Stimulated activated CD8-positive, alpha-beta memory T cell treated with anti-CD3 and anti-CD28 coated beads, Interleukin-15, amount 100 ng/mL, for 48 hours (primary cell): ENCODE measurements at places on chromosomes 16 and 17.

GRCh38 chr16:85330006-85330693 lies 217.9 kb upstream of the CIBAR2 start:
- no peak for DNase-seq

GRCh38 chr17:77325577-77326075 lies 184.9 kb downstream of the SEC14L1 start:
- DNase-seq: no peak

- no peak for DNase-seq
These were observed 57.8 kb upstream of the TEX2 start for GRCh38 chr17:64320613-64321553.

- no peak for DNase-seq
These were observed 282.7 kb upstream of the TNRC6C start for GRCh38 chr17:77675816-77676215.

- DNase-seq: no peak
These were observed 86.3 kb downstream of the SPECC1 start for GRCh38 chr17:20095336-20096080.

- DNase-seq: no peak
These were observed 32.6 kb downstream of the COPZ2 start for GRCh38 chr17:48004983-48005382.

GRCh38 chr17:45719335-45720071 lies 64.6 kb upstream of the CRHR1 start:
- DNase-seq: no peak

GRCh38 chr16:86045591-86045971 lies 146.6 kb downstream of the IRF8 start:
- DNase-seq: no peak

- DNase-seq: no peak
These were observed 31.5 kb downstream of the MPRIP start for GRCh38 chr17:17073581-17074403.

DNA sequence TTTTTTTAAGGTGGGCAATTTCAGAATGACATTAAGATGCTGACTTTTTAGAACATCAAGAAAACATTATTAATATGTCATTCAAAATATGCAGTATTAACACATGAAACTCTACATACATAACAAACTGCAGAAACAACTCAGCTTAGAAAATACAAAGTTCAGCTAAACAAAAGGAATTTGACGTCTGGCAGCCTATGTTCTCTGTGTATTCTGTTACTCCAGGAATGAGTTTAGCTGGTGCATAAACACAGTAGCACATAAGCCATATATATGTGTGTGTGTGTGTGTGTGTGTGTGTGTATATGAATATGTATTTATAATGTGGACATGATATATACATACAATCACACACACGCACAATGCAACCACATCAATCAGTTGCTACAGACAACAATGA lies 413.5 kb upstream of the PSMD7 start:
- DNase-seq: no peak

DNA sequence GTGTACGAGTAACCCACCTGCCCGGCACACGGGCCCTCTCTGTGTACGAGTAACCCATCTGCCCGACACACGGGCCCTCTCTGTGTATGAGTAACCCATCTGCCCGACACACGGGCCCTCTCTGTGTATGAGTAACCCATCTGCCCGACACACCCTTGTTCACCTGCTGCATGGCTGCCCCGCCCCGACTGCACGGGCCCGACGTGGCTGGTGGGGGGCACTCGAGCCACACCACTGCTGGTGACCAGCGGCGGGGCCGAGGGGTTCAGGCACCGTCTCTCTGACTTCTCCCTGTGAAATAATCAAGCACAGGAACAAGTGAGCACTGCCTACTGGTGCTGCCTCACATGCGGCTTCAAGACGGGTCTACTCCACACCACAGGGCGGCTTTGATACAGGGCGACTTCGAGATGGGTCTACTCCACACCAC lies 22.1 kb downstream of the MAP1LC3B start:
- DNase-seq: peak; percentile 22

DNA sequence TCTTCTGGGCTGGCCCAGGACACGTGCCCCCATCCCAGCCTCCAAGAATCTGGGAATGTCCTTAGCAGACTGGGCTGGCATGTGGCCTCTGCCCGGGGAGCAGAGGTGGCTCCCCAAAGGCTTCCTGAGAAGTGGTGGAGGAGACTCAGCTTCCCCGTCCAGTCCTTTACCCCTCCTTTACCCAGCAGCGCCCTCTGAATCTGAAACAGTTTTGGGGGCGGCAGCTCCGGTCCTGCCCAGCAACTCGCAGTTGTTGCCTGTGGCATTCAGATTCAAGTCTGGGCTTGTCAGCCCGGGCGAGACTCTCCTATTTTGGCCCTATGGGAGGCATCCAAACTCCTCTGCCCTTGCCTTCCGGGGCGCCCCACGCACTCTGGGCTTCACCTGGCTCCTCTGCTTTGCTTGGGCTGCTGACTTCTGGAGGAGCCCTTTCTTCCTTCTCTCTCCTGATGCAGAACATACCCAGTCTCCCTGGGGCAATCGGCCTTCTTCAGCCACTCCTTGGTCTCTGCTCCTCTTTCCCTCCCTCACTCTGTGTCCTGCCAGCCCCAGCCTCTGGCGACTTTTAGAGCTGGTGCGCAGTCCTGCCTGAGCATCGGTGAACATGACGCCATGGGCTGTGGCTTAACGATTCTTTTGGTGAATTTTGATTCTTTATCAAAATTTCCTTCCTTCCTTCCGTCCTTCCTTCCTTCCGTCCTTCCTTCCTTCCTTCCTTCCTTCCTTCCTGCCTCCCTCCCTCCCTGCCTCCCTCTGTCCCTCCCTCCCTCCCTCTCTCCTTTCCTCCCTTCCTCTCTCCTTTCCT lies 55.2 kb downstream of the CMIP start:
- no peak for DNase-seq

GRCh38 chr16:11892761-11893160 lies 23.0 kb downstream of the GSPT1 start:
- no peak for DNase-seq

- no peak for DNase-seq
These were observed 151.7 kb upstream of the COX10 start for GRCh38 chr17:13917634-13918033.

DNA sequence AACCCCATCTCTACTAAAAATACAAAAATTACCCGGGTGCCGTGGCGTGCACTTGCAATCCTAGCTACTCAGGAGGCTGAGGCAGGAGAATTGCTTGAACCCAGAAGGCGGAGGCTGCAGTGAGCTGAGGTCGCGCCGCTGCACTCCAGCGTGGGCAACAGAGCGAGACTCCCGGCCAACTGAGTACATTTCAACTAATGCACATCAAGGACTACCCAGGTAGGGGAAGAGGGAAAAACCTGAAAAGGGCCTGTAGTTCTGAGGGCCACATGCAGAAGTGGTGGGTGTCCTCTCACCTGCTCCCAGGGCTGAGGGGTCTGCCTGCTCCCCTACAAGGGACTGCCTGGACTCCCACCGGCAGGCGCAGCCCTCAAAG lies 584 bp upstream of the SLC16A5 start:
- no peak for DNase-seq

GRCh38 chr17:50363217-50364060 lies 9.5 kb downstream of the MRPL27 start:
- DNase-seq: no peak

- no peak for DNase-seq
These were observed 98.2 kb downstream of the ADAMTS18 start for GRCh38 chr16:77336637-77337036.

DNA sequence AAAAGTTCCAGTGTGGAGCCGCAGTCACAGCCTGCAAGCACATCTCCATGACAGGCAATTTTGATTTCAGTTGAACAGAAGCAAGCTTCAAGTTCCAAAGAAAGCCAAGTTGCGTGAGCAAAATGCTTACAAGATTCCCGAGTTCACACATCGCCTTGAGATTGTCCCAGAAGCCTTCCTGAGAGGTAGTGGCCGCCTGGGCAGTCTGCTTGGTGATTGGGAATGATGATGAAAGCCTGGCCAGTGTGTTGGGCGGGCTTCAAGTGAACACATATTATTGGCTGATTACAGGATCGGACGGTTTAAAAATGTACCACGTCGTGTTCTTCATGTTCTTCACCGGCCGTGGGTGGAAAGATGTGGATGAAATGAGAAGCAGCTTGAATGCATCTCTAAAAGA lies 185.5 kb downstream of the FOXL1 start:
- no peak for DNase-seq

DNA sequence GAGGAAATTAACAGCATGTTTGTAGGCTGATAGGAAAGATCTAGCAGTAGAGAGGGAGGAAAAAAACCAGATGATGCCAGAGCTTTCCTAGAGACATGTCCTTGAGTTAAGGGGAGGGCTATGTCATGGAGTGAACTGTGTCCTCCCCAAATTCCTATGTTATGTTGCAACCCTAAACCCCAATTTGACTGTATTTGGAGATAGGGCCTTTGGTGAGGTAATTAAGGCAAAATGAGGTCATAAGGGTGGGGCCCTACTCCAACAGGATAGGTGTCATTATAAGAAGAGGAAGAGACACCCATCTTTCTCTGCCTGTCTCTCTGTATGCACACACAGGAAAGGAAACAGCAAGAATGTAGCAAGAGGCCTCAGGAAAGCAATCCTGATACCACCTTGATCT lies 195.3 kb upstream of the AXIN2 start:
- no peak for DNase-seq

- DNase-seq: no peak
These were observed 29.9 kb downstream of the SMARCE1 start for GRCh38 chr17:40617678-40618240.

DNA sequence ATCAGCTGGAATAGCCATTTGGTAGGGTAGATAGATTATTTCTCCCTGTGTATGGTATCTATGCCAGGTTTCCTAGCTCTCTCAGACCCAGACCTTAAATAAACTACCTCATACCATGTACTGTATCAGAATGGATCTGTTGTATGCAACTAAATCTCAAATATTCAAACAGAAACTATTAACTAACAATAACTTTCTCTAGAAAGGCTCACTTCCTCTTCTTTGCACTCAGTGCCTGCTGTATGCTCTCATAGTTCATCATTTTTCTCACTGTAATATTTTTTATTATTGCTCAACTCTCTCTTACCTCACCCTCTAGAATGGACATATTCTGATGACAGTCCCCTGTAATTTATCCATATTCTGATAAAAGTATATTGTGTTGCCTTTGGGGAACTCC lies 182.4 kb downstream of the TOX3 start:
- DNase-seq: no peak

GRCh38 chr16:76207270-76207669 lies 69.9 kb upstream of the CNTNAP4 start:
- no peak for DNase-seq

DNA sequence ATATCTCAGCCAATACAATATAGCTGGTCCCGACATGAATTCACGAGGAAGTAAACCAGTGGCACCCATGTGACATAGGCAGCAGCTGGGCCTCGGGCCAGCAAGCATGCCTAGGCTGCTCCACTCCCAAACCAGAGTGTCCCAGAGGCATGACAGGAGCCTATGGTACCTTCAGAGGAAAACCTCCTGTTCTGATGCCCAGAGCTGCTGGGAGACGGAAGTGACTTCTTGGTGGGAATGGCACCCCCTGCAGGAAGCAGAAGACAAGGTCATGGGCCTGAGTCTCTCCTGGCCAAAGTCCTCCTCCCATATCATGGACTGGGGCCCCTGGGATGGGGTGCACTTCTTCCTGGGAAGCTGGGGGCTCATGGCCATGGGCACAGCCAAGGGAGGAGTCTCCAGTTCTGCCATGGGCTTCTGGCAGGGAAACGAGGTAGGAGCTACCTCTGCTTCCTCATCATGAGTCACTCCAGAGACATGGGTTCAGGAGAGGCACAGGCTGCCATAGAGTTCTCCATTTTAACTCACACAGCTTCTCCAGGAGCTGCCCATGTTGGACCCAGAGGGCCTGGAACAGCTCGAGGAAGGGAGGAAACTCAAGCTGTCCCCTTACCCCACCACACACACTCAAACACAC lies 13.4 kb downstream of the FBF1 start:
- DNase-seq: no peak

DNA sequence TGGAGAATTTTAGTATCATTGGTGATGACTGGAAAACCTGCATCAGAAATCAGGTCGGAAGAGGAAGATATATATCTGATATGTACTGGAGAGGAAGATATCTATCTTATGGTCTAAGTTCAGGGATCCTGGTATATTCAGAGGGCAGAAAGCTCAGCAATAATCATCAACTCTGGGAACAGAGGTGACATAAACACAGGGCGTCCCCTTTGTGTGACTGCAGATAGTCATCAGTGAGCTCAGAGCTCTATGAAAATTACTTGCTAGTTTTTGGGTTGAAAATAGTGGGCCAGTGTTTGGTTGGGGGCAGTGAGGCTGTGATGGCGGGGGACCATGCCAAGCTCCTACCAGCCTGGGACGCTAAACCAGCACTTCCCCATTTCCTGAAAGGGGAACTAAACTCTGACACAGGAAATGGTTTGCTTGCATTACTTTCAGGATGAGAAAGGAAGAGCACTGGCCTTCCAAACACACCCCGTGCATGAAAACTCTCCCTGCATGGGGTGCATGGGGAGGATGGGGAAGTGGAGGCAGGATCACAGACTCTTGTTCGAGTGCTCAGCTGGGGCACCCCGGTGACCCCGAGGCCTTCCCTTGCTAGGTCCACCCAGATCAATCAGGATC lies 15.8 kb downstream of the NOD2 start:
- no peak for DNase-seq

GRCh38 chr17:7843257-7843535 lies 9.2 kb downstream of the KDM6B start:
- DNase-seq: no peak

DNA sequence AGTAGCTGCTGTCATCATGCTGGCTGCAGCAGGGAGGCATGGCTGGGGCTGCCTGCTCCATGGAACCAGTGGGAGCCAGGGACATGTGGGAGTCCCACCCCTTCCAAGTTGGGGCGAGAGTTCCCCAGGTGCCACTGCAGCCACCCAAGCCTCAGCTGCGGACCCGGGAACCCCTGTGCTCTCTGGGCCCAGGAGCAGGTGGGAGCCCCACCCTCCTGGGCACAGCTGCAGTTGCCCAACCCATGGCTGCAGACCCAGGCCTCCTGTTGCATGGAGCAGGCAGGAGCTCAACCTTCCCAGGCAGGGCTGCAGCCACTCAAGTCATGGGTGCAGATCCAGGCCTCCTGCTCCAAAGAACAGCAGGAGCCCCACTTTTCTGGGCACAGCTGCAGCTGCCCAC lies 274.2 kb upstream of the KCNJ16 start:
- no peak for DNase-seq

GRCh38 chr16:20740901-20741521 lies 607 bp downstream of the THUMPD1 start:
- peak; percentile 85 for DNase-seq

GRCh38 chr17:39777534-39778365 lies 40.0 kb downstream of the GRB7 start:
- DNase-seq: no peak

DNA sequence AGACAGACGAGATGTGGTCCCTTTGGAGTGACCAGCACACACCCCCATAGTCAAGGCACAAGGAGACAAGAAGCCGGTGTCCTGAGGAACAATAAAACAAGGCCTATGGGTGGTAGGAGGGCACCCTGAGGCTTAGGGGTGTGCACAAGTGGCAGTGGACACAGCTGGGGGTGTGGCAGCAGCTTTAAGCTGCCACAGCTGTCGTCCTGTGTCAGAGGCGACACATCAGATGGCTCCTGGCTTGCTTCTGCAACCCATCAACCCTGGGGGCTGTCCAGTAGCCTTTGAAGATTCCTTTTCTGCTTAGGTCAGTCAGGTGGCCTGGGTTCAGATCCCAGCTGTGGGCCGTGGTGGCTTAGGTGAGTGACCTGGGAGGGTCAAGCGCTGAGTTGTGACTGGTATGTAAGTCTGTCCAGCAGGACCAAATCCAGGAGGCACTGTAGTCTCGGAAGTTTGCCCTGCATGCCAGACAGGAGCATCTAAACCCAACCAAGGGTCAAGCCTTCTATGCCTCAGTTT lies 15.8 kb downstream of the DRC3 start:
- DNase-seq: no peak
